Stimulated activated CD8-positive, alpha-beta memory T cell treated with anti-CD3 and anti-CD28 coated beads, Interleukin-15, amount 100 ng/mL, for 1 hour (primary cell): ENCODE measurements at places on chromosomes 5 and 9.

DNA sequence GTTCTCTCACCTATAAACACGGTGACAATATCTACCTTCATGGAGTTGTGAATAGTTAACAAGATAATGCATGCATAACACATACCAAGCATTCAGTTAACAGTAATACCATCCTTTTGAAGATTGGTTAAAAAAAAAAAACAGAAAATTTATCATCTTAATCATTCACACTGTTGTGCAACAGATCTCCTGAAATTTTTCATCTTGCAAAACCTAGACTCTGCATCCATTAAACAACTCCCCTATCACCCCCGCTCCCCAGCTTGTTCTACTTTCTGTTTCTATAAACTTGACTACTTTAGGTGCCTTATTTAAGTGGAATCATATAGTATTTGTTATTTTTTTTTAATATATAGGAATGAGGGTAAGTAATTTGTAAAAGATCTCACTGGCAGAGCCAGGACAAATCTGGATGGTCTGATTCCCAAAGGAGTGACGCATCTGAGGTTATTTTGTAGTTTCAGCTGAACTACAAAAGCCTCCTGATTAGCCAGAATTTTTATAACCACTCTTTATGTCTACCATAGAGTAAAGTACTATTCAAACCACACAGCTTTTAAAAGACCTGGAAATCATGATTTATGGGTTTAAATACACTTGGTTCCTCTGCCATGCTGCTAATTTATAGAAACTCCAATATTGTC lies 93.0 kb downstream of the FANCC start:
- no peak for DNase-seq

DNA sequence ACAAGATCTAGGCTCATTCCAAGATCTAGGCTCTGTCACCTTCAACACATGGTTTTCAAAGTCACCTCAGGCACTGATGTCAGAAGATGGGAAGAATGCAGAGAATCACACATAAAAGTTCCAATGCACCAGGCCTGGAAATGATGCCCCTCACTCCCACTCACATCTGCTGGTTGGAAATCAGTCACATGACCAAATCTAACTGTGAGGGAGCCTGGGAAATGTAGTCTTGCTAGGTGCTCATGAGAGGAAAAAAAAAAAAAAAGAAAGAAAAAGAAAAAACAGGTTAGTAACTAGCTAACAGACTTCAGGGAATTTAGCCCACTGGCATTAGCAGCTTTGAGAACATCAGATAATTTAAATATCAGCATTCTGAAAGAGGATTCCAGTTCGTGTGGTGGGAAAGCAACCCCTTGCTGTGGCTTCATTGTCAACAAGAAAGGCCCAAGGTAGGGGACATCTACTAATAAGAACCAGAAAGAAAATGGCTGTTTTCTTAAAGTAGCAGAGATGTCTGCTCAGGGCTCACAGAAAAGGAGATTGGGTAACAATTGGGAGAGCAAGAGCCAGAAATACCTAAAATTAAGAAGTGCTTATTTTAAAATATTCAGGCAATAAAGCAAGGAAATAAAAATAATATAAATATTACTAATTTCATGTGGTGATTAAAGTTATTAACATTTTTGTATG lies 614.3 kb downstream of the ACTL7B start:
- DNase-seq = no peak

DNA sequence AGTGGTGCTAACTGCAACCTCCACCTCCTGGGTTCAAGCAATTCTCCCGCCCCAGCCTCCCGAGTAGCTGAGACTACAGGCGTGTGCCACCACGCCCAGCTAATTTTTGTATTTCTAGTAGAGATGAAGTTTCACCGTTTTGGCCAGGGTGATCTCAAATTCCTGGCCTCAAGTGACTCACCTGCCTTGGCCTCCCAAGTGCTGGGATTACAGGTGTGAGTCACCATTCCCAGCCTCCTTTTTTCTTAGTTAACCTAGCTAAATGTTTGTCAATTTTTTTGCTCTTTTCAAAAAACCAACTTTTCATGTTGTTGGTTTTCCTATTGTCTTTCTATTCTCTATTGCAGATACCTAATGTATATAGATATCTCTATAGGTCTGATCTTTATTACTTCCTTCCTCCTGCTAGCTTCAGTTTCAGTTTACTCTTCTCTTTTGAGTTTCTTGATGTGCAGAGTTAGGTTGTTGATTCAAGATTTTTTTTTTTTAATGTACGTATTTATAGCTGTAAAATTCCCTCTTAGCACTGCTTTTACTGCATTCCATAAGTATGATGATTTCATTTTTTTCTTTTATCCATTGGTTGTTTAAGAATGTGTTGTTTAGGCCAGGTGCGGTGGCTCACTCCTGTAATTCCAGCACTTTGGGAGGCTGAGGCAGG lies 32.9 kb downstream of the FGD3 start:
- no peak for DNase-seq

DNA sequence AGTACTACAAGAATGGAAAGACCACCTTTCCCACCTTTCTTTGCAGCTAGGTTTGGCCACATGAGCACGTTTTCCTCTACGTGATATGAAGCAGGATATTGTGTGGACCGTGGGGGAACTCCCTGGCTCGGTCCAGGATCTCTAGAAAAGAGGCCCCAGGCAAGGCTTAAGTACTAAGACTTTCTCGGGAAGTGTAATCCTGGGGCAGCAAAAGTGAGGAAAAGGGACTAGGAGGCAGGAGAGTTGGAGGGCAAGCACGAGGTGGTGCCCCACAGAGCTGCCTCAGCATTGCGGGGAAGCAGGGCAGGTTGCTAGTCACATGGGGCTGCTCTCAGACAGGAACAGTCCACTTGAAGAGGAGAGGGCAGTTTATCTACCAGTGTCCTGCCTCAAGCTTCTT lies 235.1 kb downstream of the GADD45G start:
- no peak for DNase-seq

DNA sequence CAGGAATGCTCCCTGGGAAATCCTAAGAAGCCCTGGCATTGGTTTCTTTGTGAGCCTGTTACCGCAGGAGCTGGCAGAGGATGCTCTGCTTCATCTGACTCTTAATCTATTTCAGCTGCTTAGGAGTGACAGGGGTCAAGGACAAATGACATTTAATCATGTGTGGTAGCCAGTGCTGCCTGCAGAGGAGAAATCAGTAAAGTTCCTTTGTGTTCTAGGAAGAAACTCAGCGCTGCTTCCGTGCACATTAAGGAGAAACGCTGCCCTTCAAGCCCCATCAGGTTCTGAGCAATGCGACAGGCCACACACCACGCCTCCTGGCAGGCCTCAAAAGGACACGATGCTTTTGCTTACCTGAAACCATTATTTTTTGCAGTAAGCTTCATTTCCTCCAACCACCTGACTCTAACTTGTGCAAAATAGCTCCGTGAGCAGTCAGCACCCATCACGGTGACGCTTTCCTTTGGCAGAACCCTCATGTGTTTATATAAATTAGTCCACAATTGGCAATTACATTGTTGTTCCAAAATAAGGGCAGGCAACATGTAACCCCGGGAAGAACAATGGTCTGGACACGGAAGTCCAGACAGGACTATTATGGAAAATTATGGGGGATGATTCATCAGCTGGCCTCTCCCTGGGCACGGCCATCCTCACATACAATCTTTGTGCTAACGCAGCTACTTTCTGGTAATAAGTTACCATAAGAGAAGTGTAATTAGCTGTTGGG lies 387.9 kb upstream of the DAP start:
- DNase-seq = no peak

DNA sequence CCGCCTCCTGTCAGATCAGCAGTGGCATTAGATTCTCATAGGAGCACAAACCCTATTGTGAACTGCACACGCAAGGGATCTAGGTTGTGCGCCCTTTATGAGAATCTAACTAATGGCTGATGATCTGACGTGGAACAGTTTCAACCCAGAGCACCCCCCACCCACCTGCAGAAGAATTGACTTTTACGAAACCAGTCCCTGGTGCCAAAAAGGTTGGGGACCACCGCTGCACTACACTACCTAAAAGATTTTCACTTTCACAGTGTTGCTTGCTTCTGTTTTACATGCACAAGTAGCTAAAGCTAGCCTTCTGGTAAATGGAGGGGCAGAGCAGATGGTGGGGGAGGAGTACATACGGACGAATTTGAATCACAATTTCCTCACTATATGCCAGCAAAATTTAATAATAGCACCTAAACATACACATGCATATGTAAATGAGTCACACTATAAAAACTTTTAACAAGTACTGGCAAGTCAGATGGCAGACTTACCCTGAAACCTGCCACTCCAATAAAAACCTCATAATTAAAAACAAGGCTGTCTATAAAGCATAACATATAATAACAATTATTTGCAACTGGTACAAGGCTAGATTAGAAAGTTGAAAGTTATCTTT lies 24.0 kb upstream of the CDKN2B start:
- DNase-seq = no peak

DNA sequence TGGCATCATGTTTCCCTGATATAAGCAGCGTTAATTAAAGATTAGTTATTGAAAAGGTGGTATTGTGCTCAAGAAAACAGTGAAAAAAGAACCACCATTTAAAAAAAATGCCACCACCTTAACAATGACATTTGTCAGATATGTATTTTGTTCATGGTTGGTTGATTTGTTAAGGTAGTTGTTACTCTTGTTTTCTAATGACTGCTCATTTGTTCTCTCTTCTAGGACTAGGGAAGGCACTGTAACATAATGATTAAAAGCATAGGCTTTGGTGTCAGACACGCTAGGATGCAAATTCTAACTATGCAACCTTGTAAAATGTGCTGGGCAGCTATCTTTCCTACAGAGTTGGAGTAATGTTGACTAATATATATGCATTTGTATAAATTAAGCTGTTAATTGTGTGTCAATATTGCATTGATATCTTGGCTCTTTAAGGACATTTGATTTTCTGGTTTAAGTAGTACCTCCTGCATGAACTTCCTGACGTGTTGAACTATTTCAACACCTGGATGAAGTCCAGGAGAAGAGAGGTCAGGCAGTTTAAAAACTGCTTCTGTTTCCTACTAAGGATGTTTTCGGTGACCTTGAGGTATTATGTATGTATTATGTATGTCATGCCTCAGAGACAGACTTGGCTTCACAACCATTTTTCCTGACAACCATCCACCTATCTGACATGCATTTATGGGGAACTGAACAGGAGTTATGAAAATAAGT lies 77.8 kb downstream of the MUSK start:
- DNase-seq = no peak

GRCh38 chr9:77954013-77954665 lies 77.5 kb downstream of the GNAQ start:
- DNase-seq = no peak

DNA sequence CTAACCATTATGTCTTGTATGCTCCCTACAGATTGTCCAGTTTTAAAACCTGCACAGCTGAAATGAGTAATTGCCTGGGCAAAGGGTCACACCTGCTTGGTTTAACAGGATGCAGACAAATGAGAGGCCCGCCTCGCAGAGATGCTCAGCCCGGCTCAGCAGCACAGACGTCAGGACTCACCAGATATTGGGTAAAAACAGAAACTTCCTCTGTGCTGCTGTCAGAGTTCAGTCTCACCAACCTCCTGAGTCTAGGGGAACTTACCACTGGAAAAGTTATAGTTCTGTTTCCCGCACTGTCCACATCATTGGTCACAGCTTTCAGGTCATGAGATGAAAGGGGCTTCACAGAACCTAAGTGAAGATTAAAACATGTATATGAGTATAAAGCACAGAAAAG lies 152.5 kb downstream of the ESM1 start:
- DNase-seq = no peak

GRCh38 chr5:126847456-126847820 lies 70.5 kb downstream of the LMNB1 start:
- no peak for DNase-seq

GRCh38 chr5:102826629-102827028 lies 71.5 kb downstream of the PAM start:
- DNase-seq = no peak

GRCh38 chr5:122187426-122187825 lies 58.1 kb downstream of the ZNF474 start:
- no peak for DNase-seq

GRCh38 chr5:147675168-147675567 lies 107.4 kb downstream of the JAKMIP2 start:
- DNase-seq = no peak

- DNase-seq = no peak
Observed at GRCh38 chr5:132785365-132785764, 8.3 kb upstream of the SEPTIN8 start.

DNA sequence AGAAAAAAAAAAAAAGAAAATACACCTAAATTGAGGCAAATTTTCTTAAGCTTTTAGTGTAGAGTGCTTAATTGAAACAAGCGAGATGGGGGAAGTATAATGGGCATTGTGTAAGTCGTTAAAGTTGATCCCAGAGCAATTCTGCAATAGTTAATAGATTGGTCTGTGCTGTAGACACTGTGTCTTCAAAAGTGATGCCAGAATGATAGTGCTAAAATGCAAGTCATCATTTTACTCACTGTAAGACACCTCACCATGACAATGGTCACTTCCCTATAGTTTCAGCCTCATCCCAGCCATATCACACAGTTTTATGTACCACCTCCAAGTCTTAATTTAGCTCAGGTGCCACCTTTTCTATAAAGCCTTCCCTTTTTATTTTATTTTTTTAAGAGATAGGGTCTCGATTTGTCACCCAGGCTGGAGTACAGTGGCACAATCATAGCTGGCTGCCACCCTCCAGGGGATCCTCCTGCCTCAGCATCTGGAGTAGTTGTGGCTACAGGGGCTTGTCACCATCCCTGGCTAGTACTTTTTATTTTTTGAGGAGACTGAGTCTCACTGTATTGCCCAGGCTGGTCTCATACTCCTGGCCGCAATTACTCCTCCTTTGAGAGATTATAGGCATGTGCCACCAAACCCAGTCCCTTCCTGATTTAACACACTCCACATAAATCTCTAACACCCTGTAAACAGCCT lies 6.2 kb downstream of the COX7C start:
- no peak for DNase-seq

- DNase-seq = no peak
Observed at GRCh38 chr5:151271336-151271735, 18.4 kb downstream of the GM2A start.

DNA sequence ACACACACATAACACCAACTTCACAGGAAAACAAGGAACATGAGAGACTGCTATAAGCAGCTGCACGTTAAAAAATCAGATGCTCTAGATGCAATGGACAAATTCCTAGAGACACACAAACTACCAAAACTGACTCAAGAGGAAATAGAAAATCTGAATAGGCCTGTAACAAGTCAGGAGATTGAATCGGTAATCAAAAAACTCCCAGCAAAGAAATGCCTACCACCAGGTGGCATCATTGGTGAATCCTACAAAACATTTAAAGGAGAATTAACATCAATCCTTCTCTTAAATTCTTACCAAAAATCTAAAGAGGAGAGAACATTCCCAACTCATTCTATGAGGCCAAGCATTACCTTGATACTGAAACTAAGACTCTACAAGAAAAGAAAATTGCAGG lies 54.9 kb downstream of the NDST1 start:
- DNase-seq = no peak

- DNase-seq = no peak
Observed at GRCh38 chr5:131064669-131065371, 100.2 kb downstream of the HINT1 start.

- no peak for DNase-seq
Observed at GRCh38 chr9:136526625-136527066, 19.2 kb downstream of the NOTCH1 start.

DNA sequence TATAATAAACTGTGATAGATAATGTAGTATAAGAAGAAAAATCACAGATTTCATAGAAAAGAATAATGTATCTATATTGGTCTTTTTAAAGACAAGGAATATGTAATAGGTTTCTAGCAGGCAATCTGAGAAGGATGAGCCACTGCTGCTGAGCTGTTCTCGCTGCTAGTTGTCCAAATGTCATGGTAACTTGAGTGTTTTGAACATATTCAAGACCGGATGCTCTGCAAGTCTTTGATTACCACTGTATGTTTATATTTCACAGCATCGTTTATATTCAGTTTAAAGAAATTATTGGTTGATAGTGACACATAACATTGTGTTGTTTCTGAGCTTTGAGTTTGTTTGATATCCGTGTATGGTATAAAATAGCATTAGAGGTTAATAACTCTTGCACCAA lies 9.6 kb downstream of the C5orf47 start:
- DNase-seq = no peak
